ENCODE measurements at places on chromosomes 7 and 10.

DNA sequence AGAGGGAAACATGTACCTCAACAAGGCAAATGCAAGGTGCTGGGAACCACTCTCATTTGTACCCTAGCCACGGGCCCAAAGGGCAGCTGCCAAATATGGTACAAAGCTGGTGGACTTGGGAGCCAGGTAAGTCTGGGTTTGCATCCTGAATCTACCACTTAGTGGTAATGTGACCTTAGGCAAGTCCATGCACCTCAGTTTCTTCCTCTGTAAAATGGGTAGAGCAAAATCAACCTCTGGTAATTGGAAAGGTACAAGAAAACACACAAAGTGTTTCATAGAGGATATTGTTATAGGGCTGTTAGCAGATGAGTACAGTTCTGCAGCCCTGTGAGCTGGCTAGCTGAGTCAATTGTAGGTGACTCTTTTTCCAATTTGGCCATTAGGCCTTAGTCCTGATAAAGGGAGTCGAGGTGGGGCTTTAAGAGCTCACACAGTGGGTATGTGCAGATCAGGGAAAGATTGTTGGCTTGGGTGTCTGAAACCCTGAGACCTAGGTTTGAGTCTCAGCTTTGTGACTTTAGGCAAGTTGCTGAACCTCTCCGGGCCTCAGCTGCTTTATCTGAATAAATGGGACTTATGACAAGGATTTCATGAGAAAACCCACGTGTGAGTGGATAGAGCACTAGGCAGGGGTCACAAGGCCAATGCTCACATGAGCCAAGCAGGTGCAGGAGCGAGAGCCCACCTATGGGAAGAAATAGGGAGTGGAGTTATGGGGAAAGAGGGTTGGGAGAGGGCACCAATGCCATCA lies 121.3 kb upstream of the GDF10 start:
- DNase-seq: no peak

DNA sequence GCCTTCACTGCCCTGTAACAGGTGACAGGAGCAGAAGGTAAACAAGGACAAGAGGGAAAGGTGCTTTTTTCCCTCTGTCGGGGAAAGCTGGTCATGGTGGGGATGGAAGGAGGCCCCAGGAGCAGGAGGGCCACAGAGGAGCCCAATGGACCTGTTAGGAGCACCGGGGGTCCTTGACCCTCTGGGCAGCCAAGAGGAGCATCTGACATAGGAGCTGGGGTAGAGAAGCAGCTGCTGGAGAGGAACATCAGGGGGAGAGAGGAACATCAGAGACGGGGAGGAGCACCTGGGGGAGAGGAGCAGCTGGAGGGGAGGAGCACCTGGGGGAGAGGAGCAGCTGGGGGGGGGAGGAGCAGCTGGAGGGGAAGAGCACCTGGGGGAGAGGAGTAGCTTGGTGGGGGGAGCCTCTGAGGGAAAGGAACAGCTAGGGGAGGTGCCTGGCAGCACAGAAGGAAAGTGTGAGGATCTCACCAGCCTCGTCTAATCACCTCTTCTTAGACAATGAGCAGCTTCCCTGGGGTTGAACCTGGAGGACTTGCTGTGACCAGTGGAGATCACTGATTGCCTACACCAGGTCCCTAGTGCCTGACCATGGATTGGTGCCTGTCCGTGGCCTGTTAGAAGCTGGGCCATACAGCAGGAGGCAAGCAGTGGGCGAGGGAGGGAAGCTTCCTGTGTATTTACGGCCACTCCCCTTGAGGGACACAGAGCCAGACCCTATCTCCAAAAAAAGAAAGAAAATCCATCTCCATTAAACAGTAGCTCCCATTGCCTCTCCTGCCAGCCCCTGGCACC lies 37.6 kb downstream of the JAKMIP3 start:
- DNase-seq: no peak

- no peak for DNase-seq
These were observed 111.5 kb upstream of the ANTXRL start for GRCh38 chr10:46175296-46175695.

GRCh38 chr7:30740417-30741181 lies 11.3 kb upstream of the INMT start:
- DNase-seq: peak; percentile 86

DNA sequence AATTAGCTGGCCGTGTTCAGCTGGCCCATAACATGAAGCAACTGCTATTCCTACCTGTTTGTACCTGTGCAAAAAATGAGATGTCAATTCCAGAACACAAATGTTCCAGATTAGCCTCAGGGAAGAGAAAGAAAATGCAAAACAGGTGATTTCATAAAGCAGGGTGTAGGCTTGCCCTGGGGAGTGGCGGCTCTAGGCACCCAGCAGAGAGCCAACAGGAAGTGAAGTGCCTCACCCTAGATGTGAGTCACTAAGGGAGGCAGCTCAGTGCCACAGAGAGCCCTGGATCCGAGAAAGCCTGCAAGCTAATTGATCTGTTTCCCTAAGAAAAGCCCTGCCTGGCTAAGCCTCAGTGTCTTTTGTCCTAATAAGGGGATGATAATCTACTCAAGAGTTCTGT lies 240.0 kb downstream of the ARHGAP21 start:
- no peak for DNase-seq

DNA sequence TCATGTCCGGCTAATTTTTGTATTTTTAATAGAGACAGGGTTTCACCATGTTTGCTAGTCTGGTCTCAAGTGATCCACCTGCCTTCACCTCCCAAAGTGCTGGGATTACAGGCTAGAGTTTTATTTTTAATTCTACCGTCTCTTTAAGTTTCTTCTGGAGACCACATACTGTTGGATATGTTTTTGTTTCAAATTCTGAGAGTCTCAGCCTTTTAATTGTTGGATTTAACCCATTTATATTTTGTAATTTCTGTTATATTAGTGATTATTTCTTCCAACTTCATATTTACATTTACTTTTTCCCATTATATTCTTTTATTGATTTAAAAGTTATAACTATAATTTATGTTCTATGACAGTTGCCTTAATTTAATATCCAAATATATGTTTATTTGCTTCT lies 139.4 kb downstream of the BMS1 start:
- DNase-seq: no peak

DNA sequence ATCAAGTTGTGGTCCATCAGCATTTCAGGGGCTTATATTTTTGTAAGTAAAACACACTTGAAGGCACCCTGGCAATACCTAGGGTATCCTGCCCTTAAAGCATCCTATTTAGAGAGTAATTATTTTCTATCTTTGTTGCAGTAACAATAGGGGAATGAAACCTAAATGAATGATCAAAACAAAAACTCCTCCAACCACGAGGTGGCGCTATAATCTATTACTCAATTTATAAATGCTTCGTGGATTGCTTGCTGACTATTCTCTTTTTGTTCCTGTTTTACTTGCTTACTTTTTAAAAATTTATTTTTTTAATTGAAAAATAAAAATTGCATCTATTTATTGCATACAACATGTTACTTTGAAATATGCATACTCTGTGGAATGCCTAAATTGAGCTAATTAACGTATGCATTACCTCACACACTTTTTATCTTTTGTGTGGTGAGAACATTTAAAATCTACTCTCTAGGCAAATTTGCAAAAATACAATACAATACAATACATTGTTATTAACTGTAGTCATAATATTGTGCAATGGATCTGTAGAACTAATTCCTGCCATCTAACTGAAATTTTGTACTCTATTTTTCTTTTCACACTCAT lies 147.7 kb upstream of the BMPER start:
- DNase-seq: peak; percentile 75

DNA sequence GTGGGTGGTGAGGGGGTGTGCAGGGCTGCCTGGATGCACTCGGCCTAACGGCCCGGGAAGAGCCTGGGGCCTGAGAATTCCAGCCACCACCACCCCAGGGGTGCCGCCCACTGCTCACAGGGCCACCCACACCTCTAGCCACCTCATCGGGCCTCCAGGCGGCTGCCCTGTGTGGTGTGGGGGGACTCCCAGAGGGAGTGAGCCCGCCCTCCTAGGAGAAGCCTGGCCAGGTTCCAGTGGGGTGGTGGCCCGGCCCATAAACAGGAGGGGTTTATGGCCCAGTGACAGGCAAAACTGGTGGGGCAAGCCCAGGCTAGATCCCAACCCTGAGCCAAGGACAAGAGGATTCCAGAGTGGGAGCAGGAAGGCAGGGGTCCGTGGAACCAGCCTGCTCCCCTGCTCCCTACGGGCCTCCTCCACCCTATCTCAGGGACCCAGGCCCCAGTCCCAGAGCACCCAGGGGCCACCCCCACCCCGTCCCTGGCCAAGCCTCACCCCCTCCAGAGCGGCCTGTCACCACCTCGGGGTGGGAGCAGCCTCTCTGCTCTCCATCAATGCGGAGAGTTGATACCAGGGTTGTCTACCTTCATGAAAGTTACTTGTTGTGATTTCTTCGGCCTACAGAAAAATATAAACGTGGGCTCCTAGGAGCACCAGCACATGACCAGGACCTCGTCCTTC lies 20.2 kb upstream of the PDGFA start:
- DNase-seq: no peak

DNA sequence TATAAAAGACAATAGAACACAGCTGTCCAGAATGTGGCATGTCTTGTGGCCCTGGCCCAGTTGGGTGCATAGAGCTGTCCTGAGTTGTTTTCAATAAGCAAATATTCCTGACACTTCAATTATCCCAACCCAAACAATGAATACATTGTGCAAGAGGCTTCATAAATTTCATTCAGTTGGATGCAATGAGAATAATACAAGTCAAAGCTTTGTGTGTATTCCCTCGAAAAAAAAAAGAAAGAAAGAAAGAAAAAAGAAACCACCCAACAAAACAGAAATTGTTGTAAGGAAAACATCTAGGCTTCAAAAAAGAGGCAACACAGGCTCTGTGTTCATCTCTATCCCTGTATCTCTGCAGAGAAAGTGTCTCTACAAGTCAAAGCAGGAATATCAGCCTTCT lies 138.7 kb upstream of the ADO start:
- no peak for DNase-seq

DNA sequence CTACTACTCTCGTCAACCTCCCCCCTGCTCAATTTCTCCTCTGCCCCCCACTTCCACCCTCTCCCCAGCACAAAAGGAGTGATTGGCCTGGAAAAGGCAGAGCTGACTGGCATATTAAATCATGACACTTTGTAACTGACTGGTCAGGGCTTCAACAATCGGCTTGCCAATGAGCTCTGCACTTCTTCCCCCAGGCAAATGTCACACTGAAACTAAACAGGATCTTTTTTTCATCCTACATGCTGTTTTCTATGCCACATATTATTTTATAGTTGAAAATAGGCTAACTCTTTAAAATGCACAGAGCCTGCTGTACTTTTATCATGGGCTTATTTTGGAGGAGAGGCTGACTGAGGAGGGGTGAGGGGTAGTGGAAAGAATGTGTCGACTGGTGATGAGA lies 295.2 kb downstream of the TCF7L2 start:
- DNase-seq: no peak

DNA sequence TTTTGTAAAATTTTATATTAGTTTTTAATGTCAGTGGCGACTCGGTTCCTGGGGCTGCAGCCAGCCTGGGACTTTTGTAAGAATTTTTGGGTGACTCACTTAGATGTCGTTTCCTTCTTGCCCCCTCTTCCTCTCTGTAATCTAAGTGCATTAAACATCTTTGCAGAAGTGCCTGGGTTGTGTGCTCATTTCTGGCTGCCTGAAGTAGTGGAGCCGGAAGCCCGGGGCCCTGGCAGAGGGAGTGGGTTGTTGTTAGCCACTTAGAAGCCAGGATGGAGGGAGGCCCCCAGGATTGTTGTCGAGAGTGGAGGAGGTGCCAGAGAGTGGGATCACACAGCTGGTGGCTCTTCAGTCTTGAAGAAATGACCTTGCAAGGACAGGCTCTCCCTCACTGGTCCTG lies 11.0 kb upstream of the TRIM8 start:
- DNase-seq: no peak

DNA sequence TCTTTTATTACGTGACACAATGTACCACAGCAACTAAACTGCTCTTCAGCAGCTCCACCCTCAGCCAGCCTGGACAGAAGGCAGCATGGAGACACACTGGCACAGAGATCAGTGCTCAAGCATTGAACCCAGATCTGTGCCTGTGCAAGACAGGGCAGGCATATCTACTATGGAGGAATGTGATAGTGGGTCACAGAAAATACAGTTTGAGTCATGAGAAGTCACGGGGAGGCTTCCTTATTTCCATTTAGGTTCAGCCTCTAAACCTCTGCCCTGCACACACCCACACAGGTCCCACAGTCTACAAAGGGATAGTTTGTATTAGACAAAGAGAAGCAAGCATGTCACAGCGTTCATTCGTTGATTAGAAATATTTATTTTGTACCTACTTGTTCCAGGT lies 187.4 kb upstream of the AGR3 start:
- no peak for DNase-seq

- no peak for DNase-seq
These were observed 27.6 kb downstream of the WDR86 start for GRCh38 chr7:151382079-151382885.

GRCh38 chr10:80520661-80521470 lies 16.8 kb upstream of the SH2D4B start:
- DNase-seq: no peak

GRCh38 chr7:116075351-116076145 lies 45.0 kb upstream of the TFEC start:
- no peak for DNase-seq

DNA sequence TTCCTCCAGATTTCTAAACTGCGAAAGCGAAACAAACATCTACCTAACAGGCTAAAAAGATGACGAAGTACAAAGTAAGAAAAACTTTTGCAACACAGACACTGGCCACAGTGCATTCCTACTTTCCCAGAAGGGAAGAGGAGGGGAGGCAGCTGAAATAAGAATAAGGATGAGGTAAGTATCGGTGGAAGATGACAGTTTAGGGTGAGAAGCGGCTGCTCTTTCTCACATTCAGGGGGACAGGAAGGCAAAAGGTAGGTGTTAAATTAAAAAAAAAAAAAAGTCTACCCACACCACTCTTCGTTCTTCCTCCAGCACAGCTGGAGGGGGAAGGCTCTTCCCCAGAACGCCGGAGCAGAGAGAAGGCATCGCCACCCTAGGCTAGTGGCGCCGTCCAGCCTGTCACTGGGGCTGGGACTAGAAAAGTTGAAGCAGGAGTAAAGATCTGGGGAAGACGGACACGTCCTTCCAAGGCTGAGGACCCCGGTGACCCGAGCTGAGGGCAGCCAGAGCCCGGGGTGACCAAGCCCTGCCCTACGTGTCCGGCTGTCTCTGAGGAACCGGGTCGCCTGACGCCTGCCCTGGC lies 846 bp downstream of the DNAJC1 start:
- DNase-seq: peak; percentile 45

- DNase-seq: no peak
These were observed 89.2 kb downstream of the CUL2 start for GRCh38 chr10:35000936-35001335.

DNA sequence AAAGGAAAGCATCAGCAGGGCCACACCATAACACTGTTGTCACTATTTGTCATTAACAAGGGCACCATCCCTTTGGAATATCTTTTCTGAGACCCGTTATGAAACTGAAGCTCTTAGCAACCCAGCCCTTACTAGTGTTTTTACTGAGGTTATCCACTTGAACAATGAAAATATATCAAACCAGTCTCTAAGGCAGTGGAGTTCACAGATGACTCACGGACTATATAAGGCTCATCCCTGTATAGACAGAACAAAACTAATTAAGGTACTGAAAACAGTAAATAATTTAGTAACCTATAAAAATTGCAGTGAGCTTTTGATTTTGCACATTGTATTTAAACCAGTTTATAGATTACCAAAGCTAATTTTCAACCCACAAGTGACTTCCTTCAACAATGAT lies 196.0 kb downstream of the ELAPOR2 start:
- no peak for DNase-seq

GRCh38 chr10:47239211-47239610 lies 60.8 kb upstream of the GDF10 start:
- no peak for DNase-seq

Measured in Karpas-422 (cell line).